ENCODE measurements at places on chromosomes 16 and 17.

- DNase-seq, result no peak
Measured at GRCh38 chr17:4558347-4558971, 1.9 kb downstream of the GGT6 start.

- no peak for DNase-seq
Measured at GRCh38 chr16:20881503-20881878, 18.7 kb downstream of the DCUN1D3 start.

DNA sequence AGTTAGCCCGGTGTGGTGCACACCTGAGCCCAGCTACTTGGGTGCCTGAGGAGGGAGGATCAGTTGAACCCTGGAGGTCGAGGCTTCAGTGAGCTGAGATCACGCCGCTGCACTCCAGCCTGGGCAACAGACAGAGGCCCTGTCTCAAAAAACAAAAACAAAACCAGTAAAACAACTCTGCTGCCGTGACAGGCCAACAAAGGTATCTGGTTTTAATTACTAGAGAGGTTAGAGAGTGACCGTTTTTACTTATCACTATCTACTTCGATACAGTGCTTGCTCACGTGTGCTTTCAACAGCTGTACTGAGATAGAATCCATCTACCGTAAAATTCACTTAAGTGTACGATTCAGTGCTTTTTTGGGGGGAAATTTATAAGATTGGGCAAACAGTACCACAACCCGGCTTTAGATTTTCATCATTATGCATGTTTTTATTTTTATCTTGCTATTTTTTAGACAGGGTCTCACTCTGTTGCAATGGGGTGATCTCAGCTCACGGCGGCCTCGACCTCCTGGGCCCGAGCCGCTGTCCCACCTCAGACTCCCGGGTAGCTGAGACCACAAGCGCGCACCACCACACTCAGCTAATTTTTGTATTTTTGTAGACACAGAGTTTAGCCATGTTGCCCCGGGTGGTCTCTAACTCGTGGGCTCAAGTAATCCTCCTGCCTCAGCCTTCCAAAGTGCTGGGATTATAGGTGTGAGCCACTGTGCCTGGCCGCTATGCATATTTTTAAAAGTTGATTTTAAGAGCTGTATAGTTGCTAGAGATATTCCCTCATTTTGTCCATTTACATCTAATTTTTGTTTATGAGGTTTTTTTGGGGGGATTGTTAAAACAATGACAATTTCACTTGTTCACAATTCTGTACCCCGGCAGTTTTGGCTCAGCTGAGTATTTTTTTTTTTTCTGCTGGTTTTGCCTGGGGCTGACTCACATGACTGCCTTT is 30.9 kb downstream of the SERPINF1 start:
- no peak for DNase-seq

DNA sequence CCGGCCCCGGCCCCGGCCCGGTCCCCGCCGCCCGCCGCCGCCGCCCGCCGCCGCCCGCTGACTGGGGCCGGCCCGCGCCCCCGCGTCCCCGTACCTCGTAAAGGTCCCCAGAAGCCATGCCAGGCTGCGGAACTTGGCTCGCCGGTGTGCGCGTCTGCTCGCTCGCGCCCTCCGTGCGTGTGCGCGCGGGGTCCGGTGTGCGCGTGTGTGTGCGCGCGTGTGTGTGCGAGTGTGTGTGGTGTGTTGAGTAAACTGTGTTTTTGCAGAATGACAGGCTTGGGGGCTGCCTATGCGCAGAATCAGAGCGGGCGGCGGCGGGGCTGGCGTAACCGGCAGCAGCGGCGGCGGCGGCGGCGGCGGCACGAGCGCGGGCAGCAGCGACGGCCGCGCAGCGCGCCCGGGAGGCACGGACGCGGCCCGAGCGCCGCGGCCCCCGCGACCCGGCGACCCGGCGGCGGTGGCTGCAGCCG is 307 bp downstream of the CDYL2 start:
- DNase-seq, result peak; percentile 71

DNA sequence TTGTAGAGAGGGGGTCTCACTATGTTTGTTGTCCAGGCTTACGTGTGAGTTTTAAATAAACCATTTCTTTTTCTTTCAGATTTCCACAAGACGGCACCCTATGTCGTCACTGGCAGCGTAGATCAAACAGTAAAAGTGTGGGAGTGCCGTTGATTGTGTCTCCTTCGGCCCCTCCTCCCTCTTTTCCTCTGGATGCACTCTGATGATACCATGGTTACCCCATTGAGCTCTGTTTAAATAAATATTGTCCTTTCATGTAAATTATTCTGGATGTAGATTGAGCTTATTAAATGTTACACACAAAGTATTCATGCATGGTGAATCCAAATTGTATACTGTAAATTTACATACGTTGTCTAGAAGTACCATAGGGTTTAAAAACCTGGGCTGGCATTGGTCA is 29.9 kb downstream of the CLUH start:
- no peak for DNase-seq

DNA sequence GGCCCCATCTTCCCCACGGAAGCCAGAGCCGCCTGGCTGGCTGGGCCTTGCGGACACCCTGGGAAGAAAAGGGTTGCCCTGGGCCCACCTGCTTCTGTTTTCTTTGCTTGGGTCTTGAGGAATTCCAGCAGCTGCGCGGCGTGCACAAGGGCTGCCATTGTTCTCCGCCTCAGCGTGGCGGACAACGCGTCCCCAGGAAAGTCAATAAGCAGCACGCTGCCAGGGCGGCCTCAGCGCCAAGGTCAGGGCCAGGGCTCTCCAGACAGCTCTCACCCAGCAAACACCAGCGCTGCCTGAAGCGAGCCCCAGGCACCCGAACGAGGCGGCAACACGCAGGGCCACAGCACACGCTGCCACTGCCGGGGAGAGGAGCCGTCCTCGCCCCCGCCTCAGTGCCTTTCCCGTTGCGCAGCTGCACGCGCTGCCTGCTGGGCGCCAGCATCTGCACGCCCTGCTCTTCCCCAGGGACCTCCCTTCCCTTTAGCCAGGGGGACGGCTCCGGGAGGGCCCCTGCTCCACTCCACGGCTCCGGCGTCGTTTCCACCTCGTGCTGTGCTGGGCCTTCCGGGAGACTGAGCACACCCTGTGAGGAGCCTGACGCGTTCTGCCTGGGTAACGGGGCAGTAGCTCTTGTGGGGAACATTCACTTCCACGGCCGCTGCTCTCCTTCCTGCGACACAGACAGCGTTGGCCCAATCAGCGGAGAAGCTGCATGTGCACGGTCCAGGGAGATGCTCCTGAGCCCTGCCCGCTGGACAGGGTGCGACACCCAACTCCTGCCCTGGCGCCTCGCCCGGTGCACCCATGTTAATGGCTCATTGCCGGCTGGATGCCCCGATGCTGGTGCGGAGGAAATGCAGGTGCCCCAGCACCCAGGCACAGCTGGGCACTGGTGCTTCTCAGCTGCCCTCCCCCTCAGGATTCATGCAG is 57.8 kb downstream of the LMF1 start:
- no peak for DNase-seq

- DNase-seq, result no peak
Measured at GRCh38 chr16:54655121-54655590, 275.5 kb upstream of the IRX5 start.

DNA sequence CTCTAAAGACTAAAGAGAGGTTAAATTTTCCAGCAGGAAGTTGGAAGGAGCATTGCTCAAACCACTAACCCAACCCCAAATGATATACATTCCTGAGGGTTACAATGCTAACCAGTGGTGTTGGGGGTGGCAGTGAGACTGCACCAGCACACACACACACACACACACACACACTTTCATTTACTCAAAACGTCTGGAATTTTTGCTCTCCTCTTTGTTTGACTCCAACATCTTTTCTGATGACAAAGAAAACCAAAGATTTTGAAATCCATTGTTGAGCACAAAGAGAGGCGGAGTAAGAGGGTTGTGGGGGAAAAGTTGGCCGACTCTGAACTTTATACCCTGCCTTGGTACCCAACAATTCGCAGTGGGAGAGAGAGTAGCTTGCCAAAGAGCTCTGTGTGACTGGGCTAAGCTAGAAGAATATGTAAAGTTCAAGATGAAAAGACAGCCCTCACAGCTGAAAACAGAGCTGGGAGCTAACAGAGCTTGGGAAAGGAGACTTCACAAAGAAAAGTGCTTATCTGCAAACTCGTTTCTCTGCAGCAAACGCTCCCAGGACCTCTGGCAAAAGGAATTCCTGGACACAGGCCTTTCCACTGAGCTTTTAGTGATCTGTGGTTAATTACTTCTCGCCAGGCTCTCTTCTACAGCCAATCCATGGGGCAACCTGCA is 426.0 kb upstream of the CDH11 start:
- DNase-seq, result no peak

DNA sequence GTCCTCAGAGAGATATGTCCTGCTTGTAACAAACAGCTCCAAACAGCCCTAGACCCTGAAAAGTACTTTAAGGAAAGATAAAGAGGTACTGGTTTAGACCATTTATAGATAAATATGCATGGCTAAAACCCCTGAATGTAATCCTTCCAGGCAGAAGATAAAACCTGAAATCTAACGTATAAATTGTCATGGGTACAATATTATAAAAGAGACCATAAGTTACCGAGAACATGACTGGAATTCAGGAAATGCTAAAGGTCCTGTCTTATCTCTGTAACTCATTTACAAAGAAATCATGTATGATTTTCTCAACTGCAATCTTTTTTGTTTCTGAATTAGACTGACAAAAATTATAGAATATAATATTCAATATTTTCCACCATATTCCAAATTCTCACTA is 9.2 kb upstream of the KANSL1 start:
- no peak for DNase-seq

GRCh38 chr16:10069374-10069773 is 112.9 kb downstream of the GRIN2A start:
- DNase-seq, result no peak

GRCh38 chr17:39573447-39574298 is 34.0 kb downstream of the NEUROD2 start:
- no peak for DNase-seq

Data from type B pancreatic cell (in vitro differentiated cells).